ENCODE measurements at places on chromosomes 3 and 15. TPM values are rescaled to one million over a fixed set of nuclear protein-coding genes. Genes with fewer than 3 reads are reported as not detected.

DNA sequence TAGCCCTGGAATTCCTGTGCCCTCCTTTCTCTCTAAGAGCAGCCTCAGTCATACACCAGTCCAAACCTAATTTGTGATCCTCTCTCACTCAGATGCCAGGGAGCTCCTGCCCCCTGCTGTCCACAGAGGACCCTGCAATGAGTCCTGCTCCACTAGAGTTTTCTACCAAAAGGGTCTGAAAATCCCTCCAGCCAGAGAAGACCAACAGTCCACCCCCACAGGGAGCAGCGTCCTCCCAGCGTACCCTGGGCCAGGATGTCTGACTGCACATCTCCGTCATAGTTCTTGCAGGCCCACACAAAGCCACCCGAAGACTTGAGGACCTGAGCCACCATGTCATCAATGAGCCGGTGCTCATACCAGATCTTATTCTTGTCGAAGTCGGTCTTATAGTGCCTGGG, 15.4 kb downstream of the IDH2 start:
- DNase-seq, result no peak

- no peak for DNase-seq
Measured at GRCh38 chr3:160130950-160131349, 94.3 kb upstream of the C3orf80 start.

- DNase-seq, result no peak
Measured at GRCh38 chr15:44216958-44217357, 21.9 kb upstream of the FRMD5 start.

DNA sequence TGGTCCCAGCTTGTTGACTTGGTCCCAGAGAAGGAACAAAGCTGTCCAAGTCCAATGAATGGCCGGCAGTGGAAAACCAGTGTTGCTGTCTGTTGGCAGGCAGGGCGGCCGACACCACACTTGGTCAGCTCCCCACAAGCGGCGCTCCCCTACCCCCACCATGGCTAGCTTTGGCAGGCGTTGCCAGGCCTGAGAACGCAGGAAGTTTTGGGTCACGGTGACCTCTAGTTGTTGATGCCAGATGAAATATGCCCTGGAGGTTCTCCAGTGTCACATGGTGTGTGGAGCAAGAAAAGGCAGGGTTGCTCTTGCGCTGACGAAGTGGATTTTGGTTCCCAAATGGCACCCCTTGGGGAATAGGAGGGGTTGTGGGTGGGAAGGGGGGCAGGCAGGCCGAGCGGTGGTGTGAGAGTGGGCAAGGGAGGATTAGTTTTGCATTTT, 72.7 kb upstream of the TPRG1 start:
- peak; percentile 85 for DNase-seq

- no peak for DNase-seq
Measured at GRCh38 chr3:21174461-21174860, 576.5 kb downstream of the ZNF385D start.

DNA sequence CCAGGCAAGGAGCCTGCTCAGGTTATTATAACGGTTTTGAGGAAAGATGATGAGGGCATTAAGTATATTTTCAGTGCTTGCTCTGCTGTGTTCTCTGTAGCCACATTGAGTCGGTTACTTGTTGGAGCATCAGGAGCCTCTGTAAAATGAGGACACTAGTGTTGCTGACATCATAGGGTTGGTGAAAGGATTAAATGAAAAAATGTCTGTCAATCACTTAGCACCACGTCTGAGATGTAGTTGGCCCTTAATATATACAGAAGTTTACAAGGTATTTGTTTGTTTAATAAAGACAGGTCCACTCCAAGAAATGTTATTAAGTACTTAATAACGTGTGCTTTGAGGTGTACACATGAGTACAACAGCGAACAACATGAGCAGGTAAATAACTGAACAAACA, 735 bp upstream of the SLC25A26 start:
- no peak for DNase-seq

DNA sequence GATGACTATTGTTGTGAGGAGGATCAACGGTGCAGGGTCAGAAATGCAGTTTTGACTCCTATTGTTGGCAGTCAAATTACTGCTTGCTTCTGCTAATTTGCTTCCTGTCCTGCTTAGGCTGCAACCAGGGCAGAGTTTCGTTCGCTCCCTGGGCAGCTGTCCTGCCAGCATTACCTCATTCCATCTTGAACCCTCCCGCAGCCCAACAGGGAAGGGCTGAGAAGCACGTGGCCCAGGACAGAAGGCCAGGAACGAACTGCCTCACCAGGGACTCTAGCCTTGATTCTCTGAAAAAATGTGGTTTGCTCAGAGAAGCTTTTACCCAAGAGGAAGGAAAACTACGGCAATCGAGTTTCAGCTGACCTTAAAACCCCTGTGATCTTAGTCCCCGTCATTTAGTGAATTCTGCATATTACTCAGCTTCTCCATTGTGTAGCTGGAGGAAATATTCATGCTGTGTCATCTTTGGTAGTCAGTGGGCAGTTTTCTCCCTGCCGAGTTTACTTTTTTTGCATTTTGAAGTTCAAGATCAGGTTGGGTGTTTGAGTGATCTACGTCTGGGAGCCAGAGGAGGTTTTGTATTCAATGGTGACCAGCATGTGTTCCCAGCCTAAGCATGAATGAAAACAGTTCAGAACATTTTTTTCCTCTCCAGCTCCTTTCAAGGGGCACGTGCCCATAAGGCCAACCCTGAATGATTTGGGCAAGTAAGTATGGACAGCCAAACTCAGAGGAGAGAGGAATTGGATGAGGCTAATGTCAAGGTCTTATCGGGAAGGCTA, 23.0 kb downstream of the TLNRD1 start:
- peak; percentile 86 for DNase-seq

CLRN1 gene
- not detected for total RNA-seq

DNA sequence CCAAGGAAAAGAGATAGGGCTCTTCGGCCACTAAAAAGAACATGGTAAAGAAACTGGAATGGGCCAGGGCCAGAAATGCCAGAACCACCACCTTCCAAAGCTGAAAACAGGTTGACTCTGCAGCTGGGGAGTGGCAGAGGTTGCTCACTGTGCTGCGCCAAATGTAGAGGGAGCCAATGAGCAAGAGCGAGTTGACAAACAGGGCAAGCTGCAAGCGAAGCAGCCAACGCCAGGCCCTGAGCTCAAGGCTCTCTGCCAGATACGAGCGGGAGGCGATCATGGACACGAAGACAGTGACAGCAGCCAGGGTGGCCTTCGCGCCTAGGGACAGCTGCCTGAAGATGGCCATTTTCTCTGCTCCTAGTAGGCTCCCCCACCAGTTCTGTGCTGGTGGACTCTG, 3.1 kb downstream of the GLB1 start:
- no peak for DNase-seq

DNA sequence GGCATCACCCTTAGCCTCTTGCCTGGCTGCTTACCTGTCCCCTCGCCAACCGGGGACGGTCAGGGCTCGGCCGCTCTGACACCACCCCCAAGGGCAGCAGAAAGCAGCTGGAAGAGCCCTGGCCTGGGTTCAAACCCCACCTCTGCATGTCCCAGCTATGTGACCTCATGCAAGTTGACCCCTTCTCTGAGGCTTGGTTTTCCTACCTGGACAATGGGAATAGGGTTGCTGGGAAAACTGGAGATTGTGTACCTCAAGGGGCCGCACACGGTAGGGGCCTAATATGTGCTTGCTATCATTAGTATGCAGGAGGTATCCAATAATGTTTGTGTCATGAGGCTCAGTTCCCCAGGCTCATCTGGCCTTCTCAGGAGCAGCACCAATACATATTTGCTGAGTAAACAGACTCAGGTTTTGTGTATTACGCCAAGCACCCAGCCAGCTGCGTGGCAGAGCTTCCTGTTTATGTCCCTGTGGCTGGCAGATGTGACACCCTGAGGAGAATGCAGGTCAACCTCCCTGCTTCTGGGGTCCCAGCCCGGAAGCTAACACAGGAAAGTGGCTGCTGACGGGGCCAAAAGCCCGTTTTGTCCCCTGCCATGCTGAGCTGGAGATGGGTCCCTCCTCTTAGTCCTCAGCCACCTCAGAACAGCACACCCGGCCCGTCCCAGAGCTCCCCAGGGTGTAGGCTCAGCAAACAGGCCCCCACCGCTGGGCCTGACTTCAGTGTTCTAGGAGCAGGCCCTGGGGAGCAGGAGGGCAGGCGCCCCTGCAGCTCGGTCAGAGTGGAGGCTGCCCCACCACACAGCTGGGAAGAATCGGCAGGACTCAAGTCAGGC, 29.7 kb downstream of the PLXND1 start:
- no peak for DNase-seq

DNA sequence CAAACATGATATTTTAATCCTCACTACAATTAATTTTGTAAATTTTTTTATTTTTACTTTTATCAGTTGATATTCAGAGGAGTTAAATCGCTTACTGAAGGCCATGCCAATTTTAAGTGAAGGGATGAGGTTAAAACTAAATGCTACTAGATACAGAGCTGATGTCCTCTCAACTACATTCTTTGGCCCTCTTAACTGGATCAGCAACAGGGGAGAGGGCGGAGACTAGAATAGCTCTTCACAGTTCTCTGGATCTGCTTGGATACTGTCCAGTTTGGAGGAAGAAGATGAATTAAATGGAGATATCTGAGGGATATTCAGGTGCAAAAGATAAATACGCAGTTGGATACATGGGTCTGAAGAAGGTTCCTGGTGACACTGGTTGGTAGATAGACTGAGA, 85.6 kb upstream of the LYSMD4 start:
- no peak for DNase-seq

DNA sequence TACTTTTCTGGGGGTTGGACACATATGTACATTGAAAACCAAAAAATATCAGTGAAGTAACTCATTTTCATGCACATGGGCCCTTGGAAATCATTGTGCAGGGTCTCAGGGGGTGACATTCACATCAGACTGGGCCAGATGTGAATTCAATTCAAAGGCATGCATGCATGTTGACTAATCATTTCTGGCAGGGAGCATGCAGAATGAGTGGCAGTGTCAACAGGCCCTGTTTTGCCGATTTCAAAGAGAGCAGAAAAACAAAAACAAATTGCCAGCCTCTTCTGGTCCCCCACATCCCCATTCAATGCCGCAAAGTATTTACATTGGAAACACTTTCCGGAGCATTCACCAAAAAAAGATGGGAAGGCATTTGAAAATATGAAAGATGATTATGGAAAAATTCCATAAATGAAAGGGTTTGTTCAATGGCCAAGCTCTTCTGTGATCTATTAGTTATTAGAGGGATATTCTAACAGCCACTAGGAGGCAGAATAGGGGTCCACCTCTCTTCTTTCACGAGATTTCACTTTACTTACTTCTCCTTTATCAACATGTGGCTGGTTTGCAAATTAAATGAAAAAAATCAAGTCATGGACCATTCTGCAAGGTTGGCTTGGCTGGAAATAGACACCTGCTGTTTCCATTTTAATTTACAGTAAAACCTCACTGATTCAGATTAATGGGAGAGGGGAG, 119.9 kb upstream of the FEZF2 start:
- no peak for DNase-seq

- no peak for DNase-seq
Measured at GRCh38 chr3:197496746-197497125, 59.0 kb downstream of the BDH1 start.

DNA sequence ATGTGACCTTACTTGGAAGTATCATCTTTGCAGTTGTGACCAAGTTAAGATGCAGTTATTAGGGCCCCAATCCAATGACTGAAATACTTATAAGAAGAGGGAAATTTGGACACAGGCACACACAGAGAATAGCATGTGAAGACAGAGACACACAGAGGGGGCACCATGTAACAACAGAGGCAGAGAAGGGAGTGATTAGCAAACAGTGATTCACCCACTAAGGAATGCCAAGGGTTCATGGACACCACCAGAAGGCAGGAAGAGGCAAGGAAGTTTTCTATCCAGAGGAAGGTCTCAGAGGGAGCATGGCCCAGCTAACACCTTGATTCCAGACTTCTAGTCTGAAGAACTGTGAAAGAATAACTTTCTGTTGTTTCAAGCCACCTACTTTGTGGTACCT, 25.0 kb downstream of the SIDT1 start:
- no peak for DNase-seq

DNA sequence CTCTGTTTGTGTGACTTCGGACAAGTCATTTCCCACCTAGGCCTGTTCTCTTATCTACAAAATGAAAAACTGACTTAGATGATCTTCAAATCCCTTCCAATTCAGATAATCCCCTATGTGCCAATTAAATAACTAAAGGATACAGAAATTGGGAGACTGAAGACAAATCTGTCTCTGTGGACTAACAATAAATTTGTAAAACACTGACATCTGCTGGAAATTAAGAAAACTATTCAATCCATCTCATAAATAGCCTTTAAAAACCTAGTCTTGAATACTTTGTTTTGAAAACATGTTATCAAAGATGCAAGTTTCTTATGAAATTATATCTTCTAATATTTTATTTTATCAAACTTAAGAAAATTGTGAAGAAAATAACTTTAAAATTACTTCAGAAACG, 38.3 kb downstream of the MTHFS start:
- DNase-seq, result no peak

DNA sequence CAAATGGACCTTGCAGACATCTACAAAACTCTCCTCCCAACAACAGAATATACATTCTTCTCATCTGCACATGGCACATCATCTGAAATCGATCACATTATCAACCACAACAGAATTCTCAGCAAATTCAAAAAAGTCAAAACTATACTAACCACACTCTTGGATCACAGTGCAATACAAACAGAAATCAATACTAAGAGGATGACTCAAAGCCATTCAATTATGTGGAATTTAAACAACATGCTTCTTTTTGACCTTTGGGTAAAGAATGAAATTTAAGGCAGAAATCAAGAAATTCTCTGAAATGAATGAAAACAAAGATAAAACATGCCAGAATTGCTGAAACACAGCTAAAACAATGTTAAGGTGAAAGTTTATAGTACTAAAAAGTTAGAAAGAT, 358.1 kb downstream of the NSUN3 start:
- DNase-seq, result no peak

TNFSF10 gene
- total RNA-seq, result 13.0 TPM

ITIH4 gene
- total RNA-seq, result 3.2 TPM

- no peak for DNase-seq
Measured at GRCh38 chr3:72299321-72299802, 514.4 kb upstream of the PROK2 start.

ARNT2 gene
- total RNA-seq, result 4.7 TPM

GRCh38 chr15:74036271-74037170, 42.0 kb downstream of the PML start:
- no peak for DNase-seq

DNA sequence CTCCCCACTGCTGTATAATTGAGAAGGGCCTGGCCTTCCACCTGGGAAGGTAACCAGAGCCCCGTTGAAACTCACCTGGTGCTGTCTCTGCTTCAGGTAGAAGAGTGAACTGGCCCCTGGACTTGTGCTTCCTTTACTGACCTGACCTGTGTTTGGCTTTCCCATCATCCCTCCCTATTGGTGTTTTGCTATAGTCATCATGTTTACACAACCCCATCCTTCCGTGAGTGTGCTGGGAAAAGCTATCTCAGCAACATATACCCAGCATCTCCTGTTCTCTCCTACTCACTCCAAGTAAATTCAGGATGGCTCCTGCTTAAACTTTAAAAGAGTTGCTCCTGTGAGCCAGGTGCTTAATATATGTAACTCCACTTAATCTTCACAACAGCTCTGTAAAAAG, 77.2 kb upstream of the TSC22D2 start:
- no peak for DNase-seq
